ENCODE measurements at places on chromosomes 3 and 15.
A peak's percentile ranks its signal among the peaks of the same experiment; 100 is the strongest.

DNA sequence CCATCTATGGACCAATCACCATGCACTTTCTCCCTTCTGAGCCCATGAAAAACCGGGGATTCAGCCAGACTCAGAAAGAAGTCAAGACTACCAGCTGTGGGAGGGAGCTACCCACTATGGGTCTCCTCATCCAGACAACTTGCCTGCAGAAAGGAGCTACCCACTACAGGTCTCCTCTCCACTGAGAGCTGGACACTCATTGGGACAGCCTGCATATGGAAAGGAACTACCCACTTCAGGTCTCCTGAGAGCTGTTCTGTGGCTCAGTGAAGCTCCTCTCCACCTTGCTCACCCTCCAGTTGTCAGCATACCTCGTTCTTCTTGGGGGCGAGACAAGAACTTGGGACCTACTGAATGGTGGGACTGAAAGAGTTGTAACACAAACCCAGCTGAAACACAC is 22.3 kb upstream of the ZBED2 start:
- no peak for DNase-seq

DNA sequence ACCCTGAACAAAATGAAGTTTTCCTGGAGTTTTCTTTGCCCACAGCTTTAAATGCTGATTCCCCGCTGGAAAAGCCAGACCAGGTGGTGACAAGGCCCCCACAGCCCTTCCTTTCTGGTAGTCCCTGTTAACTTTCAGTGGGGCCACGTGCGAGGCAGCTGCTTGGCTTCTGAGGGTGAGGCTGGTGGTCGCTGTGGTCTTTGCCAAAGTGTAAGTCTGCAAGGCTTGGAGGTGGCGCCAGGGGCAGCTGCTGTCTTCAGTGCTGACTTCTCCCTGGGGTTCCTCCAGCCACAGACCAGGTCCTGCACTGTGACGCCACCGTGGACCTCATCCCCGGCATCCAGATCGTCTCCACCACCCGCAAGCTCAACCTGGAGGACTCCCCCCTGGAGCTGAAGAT is 54.1 kb upstream of the TAMM41 start:
- no peak for DNase-seq

DNA sequence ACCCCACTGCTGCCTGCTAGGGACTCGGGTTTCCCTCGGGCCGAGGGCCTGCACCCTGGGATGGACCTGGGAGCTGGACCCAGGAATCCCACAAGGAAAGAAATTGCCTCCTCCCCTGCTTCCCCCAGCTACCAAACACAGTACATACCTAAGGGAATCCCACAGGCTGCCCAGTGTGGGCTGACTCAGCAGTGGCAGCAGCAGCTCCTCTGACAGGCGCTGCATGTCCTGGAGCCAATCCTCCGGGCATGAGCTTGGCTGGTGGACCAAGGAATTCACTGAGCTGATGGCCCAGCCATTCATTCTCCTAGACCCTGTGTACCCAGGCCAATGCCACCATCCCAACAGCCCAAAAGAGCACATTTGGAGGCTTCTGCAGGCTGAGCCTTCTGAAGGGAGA is 9.5 kb upstream of the LTK start:
- no peak for DNase-seq

DNA sequence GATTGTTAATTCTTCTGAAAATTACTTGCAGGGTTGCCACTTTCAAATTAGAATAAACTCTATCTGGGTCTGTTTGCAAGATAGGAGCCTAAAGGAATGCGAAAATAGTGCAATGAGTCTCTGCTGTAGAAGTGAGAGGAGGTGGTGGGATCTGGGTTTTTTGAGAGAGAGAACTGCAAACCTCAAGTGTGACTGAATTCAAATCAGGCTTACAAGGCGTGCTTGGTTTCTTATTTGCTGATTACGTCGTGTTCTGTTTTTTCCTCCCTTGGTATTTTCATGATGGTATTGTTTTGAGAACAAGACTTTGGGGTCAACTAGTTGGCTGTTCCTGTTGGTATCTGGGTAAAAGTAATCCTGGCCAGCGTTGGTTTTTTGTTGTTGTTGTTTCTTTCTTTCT is 490.9 kb upstream of the CFAP20DC start:
- DNase-seq, result no peak

DNA sequence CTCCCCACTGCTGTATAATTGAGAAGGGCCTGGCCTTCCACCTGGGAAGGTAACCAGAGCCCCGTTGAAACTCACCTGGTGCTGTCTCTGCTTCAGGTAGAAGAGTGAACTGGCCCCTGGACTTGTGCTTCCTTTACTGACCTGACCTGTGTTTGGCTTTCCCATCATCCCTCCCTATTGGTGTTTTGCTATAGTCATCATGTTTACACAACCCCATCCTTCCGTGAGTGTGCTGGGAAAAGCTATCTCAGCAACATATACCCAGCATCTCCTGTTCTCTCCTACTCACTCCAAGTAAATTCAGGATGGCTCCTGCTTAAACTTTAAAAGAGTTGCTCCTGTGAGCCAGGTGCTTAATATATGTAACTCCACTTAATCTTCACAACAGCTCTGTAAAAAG is 77.2 kb upstream of the TSC22D2 start:
- no peak for DNase-seq

DNA sequence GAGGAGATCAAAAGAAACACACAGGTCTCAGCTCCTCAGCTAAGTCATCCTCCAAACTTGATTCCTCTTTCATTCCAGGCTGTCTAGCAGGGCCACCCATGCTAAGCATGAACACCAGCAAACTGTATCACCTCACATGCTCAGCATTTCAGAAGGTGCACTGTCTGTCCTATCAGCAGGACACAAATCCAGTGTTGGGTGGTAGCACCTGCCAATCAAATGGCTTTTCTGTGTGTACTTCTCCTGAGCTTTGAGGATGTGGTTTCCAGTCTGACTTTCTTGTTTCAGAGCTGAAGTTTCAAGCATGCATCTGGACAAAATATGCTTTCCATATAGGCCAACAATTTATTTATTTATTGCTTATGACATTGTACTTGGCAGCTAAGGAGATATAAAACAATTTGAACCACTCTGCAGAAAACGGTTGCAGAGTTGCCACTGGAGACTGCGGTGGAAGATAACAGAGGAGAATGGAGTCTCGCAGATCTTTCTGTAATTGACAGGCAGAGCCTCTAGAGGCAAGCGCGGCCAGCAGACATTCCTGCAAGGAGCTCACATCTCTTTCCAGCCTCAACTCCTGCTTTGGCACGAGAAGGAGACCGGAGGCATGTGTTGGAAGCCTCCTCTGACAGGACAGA is 167.1 kb upstream of the WNT5A start:
- no peak for DNase-seq

DNA sequence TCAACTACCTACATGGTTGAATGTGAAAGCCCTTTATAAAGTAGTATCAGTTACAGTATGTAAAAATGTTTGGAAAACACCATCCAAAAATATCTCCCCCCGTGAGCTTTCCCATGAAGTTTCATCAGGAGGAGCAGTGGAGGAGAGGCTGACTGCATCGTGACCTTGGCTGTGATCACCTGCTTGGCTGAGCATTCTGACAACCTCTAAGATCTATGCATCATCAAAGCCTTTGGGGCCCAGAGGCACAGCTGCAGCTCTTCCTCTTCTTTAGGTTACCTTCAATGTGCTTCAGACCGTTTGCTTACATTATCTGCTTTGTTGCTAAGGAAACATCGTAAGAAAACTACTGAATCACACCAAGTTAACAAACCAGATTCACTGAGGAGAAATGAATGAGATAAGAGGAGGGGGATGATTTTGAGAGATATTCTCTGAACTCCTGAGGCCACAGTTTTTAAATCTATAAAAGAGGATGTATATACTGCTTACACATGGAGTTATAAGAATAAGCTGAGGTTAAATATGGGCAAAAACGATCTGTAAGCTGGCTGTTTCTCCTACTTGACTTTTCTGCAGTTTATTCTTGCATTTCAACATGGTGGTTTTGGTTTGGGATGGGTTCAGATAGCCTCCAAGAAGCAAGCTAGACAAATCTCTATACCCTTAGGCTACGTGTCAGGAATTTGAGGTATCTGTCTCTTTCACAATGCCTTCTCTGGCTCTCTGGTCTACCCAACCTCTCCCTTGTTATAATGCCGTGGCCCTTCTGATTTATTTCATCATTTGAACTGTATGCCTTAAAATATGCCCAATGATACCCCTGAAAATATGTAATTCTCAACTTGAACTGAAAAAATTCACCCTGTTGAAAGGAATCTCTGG is 4.0 kb downstream of the GCSAM start:
- DNase-seq, result no peak

DNA sequence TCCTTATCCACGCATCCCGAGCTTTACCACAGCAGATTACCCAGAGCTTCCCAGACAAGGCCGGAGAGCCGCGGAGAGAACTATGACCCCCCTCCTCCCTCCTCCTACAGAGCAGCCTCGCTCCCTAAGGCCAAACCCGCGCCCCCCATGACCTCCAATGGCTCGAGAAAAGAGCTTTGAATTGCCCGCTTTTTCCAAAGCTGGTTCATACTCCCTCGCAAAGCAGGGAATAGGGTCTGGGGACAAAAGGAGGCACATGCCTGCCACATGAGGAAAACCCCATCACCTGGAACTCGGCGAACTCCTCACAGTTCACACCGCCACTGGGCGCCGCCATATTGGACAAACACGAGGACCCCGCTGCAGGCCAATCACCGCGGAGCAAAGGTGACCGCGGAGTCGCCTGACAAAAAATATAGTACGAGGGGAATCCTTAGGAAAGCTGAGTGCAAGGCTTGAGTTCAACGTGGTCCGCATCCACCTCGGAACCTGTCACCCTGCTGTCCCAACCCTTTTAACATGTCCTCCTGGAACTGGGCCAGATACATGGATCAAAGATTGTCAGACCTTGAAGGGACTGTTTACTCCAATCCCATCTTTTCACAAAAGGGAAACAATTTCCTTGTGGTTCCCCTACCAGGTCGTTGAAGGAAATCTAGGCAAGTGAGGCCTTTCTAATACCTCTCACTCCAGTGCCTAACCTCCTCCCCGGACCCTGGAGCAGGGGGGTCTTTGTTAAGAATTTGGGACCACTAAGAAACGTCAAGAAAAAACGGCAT is at the start of gene MIX23:
TSS of gene MIX23 (minus strand) at position 344 of the 779 bp plus-strand sequence. CDS start at position 337, 7 bp downstream.
- peak; percentile 68 for DNase-seq

GRCh38 chr3:50608278-50608677 is 3.3 kb downstream of the CISH start:
- no peak for DNase-seq

DNA sequence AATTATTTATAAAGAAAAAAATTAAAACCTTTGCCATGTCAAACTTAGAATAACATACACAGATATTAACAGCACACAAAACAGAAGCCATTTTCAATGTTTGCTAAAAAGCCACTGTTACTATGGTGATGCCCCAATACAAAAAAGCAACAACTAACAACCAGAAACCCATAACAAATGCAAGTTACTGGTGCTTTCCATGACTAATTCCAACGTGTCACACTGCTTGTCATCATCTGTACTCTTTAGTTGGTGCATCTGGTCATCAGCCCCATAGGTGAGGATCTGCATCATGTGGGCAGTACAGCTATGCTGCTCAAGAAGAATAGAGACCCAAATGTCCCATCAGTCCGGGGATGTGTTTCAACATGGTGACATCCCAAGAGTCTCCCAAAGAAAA is 52.8 kb downstream of the ATP8B4 start:
- no peak for DNase-seq

GRCh38 chr3:16406579-16406978 is 106.9 kb downstream of the RFTN1 start:
- no peak for DNase-seq

DNA sequence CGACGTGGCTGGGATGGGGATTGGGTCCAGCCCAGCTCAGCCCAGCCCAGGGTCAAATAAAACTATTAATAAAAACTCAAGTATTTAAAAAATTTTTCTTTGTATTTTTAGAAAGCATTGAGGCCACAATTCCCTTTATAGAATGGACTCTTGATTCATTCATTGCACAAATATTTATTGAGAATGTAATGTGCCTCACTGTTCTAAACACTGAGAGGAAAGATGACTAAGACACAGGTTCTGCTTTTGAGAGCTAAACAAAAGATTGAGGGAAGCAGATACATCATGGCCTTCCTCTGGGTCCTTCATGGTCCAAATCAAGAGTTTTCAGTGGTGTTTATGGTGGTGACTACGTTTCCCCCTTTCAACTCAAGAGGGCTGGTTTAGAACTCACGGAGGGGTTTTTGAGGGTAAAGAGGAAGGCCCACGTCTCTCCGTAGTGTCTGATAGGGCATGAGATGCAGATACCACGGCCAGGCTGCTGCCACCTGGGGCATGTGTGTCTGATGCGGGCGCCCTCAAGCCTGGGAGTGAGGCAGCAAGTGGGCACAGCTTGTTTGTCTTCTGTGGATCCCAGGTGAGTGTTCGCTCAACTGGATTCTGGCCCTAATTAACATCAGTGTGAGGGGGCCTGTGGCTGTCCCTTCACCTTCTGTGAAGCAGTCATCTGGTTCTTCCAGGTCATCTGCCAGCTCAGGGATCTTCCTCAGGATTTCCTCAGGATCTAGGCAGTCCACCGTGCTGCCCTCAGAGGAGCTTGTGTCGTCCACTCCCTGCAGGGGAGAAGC is 73.5 kb upstream of the SCN5A start:
- no peak for DNase-seq

DNA sequence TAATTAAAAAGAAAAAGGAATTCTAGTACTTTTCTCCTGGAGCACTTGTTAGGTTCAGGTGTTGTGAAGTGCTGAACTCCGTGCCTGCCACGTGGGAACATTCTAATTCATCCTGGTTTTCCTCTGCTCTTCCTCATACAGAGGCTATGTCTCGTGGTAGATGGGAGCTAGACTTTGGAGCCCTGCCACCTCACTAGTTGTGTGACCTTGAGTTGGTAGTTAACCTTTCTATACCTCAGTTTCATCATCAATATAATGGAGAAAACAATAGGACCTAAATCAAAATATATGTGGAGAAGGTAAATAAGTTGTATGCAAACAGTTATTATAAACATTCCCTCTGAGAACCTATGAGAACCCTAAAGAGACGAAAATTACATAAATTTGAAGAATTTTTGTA is 10.6 kb downstream of the ALAS1 start:
- DNase-seq, result no peak

DNA sequence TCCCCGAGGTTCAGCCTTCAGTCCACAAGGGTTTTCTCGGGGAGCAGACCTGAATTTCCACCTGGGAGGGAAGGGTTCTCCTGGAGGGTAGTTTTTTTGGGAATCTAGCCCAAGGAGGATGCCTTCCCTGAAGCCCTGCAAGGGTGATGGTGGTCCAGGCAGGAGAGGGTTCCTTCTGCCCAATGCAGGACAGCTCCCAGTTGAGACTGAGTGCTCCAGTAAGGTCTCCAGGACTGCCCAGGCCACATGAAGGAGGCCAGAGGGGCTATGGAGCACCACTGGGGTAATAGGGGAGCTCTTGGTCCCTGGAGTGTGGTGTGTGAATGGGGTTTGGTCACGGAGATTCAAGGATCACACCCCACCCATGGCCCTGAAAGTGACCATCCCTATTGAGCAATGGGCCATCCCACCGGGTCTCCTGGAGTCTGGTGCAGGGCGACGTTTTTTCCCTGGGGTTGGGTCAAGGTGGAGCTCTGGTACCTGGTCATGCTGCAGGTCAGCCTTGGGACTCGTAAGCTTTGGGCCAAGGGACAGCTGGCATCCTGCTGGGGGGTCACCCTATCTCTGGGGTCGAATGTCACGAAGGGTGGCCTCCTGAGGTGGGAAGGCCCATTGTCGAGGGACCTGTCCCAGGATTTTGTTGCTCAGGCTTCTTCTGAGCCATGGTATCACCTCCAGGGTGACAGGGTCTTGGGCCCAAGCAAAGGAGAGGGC is 196.5 kb downstream of the UBE3A start:
- DNase-seq, result no peak

GRCh38 chr15:73388256-73388781 is 19.6 kb upstream of the HCN4 start:
- DNase-seq, result no peak
